Lung (tissue), 17 donors: ENCODE measurements at places on chromosomes 7 and 10. TPM values are rescaled to one million over a fixed set of nuclear protein-coding genes. Genes with fewer than 3 reads are reported as not detected.

ACTL6B gene
- not detected for total RNA-seq

- H3K36me3 ChIP-seq = no peaks in the 10 kb centered on the region
- no peak overlapping the region for H3K4me3 ChIP-seq
- H3K4me1 ChIP-seq = no peaks in the 10 kb centered on the region
These were observed 301.9 kb upstream of the TAC1 start for GRCh38 chr7:97430006-97430405.

DNA sequence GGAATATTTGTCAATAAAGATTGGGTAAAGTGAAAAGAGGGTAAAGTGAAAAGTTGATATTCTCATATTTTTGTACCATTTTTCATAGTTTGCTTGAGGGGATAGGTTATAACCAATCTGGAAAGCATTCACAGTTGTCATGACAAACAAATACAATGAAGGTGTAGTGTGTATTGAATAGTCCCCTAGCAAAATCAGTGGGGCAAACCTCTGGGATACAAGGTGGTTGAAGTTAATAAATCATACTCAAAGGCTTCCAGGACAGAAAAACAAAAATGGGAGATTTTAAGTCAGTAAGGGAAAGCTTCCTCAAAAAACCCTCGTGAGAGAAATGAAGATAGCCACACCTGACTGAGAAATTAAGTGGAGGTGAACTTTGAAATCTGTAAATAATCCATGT lies 39.4 kb downstream of the PHTF2 start:
- H3K27ac ChIP-seq = no peak overlapping the region
- H3K4me1 ChIP-seq = no peaks in the 10 kb centered on the region
- no peaks in the 10 kb centered on the region for H3K36me3 ChIP-seq
- no peak overlapping the region for H3K4me3 ChIP-seq
- no peak for DNase-seq
- no peaks in the 10 kb centered on the region for H3K27me3 ChIP-seq

LHPP gene
- total RNA-seq = 7.1 TPM

RASSF4 gene
- total RNA-seq = 44.3 TPM

DNA sequence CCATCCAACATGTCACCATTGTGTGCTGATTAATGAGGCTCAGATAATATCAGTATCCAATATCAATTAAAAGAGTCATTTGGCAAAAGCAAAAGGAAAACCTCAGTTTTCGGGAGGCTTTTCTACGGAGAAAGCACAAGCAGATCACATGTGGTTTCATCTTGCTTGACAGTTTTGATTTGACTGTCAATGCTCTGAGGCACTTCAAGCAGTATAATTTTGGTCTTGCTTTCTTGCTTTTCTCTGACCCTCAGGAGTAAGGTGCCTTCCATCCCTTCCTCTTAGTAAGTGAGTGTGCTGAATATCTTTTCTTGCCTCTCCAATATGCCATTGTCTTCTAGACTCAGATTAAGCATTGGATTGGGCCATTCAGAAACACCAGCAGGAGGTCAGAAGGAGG lies 115.5 kb upstream of the CALCR start:
- no peaks in the 10 kb centered on the region for H3K4me1 ChIP-seq
- H3K36me3 ChIP-seq = no peaks in the 10 kb centered on the region
- H3K27ac ChIP-seq = no peak overlapping the region
- no peaks in the 10 kb centered on the region for H3K27me3 ChIP-seq

C10orf67 gene
- total RNA-seq = 2.3 TPM

DNA sequence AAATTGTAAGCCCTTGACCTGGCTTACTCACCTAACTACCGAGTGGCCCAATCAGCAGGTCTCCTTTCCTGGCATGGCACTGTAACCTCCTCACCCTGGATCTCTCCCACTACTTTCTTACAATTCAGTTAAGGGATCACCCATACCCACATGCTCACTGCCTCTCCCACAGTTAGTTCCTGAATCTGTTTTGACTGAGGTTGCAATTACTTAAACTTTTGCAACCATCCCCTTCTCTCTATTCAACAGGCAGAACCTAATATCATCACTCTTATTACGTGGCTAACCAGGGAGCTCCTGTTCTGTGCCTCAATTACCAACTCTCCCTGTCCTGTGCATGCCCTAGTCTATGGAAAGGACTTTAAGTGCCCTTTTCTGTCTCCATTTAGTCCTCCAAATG lies 84.2 kb upstream of the IKZF1 start:
- H3K4me1 ChIP-seq = no peaks in the 10 kb centered on the region
- no peak overlapping the region for H3K4me3 ChIP-seq
- DNase-seq = no peak
- no peaks in the 10 kb centered on the region for H3K27me3 ChIP-seq
- H3K36me3 ChIP-seq = no peaks in the 10 kb centered on the region

ZC3HAV1L gene
- total RNA-seq = 7.5 TPM

DNA sequence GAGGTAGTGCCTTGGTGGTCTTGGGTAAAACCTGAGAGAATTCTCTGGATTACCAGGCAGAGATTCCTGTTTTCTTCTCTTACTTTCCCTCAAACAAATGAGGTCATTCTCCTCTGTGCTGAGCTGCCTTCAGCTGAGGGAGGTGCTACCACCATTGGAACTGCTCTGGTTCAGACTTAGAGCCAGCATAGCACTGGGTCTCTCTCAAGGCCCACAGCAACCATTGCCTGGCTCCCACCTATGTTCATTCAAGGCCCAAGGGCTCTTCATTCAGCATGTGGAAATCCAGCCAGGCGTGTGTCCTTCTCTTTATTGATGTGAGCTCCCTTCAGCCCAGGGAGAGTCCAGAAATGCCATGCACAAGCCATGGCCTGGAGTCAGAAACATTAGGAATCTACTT lies 261.1 kb downstream of the NRG3 start:
- H3K4me3 ChIP-seq = no peak overlapping the region
- H3K27ac ChIP-seq = no peak overlapping the region
- DNase-seq = no peak
- no peaks in the 10 kb centered on the region for H3K27me3 ChIP-seq
- no peaks in the 10 kb centered on the region for H3K4me1 ChIP-seq

OPN4 gene
- total RNA-seq = 0.12 TPM

- H3K4me3 ChIP-seq = no peak overlapping the region
- no peak overlapping the region for H3K27ac ChIP-seq
- peak; percentile 51 for DNase-seq
- H3K36me3 ChIP-seq = no peaks in the 10 kb centered on the region
- no peaks in the 10 kb centered on the region for H3K4me1 ChIP-seq
- no peaks in the 10 kb centered on the region for H3K27me3 ChIP-seq
These were observed 99.5 kb downstream of the HTR5A start for GRCh38 chr7:155169498-155170065.

DNA sequence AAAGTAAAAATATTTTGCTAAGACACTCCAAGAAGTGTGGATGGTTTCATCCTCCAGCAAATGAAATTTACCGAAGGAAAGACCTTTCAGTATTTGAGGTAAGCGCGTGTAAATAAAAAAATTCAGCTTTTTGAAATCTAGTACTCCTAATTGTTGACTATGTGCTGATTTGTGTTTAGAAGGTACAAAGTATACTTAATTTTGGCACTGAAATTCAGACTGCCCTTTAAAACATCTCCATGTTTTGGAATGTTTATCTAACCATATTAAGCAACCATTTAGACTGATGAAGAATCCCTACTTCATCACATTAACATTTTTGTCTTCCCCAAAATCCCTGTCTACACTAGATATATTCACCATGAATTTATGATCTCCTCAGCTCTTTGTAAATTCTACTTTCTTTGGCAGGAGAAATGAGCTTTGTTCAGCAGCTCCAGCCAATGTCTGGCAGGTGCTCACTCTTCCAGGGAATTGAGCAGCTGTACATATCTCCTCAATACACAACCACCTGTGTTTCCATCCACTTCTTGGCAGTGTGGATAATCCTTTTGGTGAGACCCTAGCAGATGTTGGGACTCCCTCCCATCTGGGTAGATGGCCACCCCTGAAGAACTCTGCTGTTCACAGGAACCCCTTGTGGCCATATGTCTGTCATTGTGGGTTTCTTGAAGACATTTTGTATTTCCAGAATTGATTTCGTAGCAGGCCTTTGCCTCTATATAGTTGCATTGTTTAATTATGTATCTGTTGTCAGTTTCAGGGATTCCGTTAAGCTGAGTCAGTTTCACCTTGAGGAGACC lies 129.4 kb upstream of the SAMD8 start:
- H3K4me3 ChIP-seq = no peak overlapping the region
- H3K27ac ChIP-seq = no peak overlapping the region
- H3K27me3 ChIP-seq = no peaks in the 10 kb centered on the region
- no peak for DNase-seq
- H3K4me1 ChIP-seq = no peaks in the 10 kb centered on the region
- peaks cover 6% of the 10 kb centered on the region for H3K36me3 ChIP-seq
